ENCODE measurements at places on chromosomes 11 and 22.

GRCh38 chr22:43147821-43148220 lies 3.5 kb upstream of the TSPO start:
- no peak for DNase-seq

DNA sequence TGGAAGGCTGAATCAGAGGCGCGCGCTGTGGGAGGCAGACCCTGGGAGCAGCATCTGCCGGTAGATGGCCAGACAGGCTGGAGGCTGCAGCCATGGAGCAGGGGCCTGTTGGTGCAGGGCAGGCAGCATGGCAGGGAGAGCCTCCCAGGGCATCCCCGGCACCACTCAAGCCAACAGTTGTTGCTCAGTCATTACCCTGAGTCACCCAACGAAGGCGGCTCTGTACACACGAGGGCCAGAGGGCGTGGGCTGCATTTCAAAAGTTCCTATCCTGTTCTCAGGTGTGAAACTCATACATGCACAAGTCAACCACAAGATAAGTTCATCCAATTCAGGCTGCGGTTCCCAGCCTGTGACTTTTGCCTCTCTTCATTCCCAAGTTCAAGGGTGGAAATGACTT lies 2.6 kb downstream of the ANO1 start:
- DNase-seq: no peak

- no peak for DNase-seq
Measured at GRCh38 chr11:73752903-73753302, 8.0 kb downstream of the RAB6A start.

GRCh38 chr11:6206456-6207180 lies 1.3 kb downstream of the C11orf42 start:
- no peak for DNase-seq

DNA sequence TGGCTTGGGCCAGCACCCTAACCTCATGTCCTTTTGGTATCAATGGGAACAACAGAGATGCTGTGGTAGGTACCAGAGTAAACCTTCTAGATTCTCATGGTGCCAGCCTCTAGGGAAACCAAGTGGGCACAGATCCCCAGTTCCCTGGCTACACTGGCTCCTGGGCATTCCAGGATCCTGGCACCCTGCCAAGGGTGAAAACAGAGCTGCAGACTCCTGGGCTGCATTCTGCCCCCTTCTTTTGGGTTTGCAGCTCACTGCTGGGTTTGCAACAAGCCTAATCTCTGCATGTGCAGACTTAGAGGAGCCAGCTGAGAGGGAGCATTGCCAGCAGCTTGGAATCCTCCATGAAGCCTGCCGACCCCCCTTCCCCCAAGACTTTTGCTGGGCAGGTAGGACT lies 30.6 kb downstream of the PRDM11 start:
- DNase-seq: no peak

DNA sequence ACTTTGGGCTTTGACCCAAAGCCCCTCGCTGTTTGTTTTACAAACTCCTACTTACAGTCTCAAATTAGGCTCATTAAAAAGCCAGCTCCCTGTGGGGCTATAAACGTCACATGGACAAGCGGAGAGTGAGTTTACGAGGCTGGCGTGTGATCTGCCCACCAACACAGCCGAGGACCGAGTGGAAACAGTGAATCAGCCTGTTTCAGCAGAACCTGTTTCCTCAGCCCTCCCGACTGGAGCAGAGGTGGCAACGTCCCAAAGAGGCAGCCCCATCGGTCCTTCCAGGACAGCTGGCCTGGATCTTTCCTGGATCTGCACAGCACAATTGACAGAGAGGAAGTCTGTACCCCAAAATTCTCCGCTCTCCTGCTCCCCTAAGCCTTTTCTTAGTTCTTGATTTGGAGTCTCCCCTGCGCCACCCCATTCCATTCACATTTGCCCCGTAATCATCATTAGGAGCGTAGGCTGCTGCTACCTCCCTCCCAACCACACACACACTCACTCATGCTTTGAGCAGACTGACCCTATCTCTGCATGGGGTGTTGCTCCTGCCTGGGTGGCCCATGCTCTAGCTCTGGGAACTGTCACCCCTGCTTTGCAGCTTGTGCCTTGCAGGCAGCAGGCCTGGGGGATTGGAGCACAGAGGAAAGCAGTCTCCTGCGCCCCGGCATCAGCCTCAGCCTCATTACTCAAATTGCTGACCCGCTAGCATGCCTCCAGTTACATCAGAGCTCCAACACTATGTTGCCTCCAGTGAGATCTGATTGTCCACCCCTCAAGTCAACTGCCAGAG lies 117.8 kb downstream of the NAT10 start:
- DNase-seq: no peak

DNA sequence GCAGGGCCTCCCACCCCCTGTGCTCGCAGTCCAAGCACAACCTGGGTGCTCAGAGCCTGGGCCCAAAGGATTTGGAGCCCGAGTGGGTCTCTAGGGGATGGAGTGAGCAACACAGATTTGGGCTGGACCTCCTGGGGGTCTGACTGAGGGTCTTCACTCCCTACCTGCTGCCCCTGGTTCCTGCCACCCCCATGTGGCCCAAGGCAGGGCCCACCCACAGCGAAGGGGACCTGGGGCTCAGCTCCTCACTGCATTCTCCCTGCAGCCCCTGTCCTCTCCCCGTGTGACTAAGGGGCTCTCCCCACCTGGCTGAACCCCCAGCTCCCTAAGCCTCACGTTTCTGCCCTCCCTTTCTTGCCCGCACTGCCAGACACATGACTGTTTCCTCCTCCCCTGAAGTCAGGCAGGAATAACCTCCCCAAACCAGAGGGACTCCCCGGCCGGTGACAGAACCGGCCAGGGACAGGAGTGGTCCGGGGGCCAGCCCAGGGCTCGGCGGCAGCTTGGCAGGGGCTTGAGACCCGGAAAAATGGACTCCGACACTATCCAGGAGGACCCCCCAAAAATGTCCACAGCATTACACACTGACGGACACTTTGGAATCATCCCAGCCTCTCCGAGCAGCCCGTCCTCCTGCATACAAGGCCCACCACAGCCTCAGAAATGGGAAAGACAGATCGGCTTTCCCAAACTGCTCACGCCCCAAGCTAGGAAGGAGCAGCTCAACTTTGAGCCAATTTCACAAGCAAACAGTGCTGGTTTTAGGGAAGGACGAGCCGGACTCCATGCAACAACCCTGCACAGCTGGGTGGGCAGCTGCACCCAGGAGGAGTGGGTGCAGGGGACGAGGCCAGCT lies 57.8 kb downstream of the BRD1 start:
- no peak for DNase-seq

GRCh38 chr11:57499413-57499982 lies 16.0 kb downstream of the SLC43A1 start:
- peak; percentile 66 for DNase-seq

DNA sequence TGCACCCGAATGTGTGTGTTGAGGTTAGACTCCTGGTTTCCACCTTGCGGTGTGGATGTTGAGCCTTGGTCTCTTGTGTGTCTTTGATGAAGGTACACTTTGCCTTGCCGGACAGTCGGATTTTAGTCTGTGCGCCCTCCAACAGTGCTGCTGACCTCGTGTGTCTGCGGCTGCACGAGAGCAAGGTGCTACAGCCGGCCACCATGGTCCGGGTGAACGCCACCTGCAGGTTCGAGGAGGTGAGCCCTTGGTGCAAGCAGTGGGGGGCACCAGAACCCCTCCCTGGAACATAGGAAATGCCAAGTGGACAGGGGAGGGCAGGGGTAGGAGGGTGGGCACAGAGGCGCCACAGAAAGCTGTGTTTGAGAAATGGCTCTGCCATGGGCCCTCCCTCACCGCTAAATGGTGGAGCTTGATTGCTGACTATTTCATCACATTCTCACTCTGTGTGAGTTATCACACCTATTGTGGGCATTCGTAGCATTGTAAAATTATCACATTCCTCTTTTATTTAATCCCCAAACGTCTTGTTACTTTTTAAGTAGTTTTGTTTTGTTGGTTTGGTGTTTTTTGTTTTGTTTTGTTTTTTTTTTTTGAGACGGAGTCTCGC lies 26.4 kb upstream of the PANX2 start:
- no peak for DNase-seq

- no peak for DNase-seq
Measured at GRCh38 chr22:46087816-46088277, 62.5 kb upstream of the PPARA start.

DNA sequence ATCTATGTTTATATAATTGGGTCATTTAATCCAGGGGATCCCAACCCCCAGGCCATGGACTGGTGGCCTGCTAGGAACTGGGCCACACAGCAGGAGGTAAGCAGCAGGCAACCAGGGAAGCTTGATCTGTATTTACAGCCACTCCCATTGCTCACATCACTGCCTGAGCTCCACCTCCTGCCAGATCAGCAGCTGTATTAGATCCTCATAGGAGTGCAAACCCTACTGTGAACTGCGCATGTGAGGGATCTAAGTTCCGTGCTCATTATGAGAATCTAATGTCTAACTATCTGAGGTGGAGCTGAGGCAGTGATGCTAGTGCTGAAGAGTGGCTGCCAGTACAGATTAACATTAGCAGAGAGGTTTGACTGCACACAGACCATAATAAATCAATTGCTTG lies 32.8 kb downstream of the MS4A2 start:
- no peak for DNase-seq

- DNase-seq: no peak
Measured at GRCh38 chr11:34037016-34037415, 14.5 kb upstream of the CAPRIN1 start.

DNA sequence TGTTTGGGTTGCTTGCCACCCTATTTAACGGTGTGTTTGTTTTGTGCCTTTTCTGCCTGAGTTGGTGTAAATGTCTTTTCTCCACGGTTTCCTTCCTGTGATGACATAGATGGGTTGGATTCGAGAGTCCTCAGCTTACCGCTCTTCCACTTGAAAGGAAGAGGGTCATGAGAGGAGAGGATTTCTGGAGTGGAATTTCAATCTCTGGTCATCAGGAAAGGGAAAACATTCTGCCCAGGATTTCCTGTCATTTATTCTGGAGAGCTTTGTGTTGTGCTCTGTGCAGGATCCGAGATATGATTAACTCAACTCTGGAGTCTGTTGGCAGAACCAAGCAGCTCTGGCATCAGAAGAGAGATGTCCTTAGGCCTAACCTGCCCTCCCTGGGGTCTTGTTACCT lies 605.2 kb downstream of the NTM start:
- no peak for DNase-seq

DNA sequence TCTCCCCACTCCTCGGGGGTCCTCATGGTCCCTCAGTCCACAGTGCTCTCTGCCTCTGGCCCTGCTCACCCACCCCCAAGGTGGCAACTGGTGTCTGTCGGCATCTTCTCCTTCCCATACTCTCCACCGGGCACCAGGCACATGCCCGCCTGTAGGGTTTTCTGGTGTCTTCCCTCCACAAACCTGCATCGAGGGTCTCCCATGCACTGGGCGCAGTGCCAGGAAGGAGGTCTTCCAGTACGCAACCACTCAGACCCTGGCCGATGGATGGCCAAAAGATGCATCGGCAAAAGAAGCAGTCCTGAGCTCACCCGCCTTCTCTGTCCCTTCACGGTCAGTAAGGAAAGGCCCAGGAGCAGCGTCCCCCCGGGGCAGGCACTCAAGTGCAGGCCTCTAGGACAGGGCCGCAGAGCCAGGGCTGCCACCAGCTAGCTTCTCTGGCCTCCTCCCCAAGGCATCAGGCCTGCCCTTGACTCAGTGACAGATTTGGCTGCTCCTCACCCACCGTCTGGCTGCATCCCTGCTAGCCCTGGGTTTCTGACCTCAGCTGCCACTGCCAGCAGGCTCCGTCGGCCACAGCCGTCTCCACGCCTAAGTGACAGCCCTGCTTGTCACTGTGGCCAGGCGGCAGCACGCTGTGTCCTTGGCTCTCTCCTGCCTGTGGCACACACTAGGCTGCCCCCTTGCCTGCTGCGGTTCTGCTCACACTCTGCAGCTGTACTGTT lies 32.1 kb upstream of the IGSF9B start:
- peak; percentile 13 for DNase-seq

DNA sequence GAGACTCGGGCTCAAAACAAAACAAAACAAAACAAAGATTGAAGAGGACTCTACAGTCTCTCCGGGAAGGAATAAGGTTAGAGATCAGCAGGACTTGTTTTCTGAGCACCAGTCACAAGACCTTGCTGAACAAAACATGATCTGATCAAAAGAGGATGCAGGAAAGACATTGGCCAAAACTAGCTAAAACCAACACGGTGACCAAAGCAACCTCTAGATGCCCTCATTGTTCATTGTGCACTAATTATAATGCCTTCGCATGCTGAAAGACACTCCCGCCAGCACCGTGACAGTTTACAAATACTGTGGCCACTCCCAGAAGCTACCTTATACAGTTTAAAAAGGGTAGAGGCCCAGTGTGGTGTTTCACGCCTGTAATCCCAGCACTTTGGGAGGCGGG lies 15.7 kb upstream of the CHKA start:
- no peak for DNase-seq

DNA sequence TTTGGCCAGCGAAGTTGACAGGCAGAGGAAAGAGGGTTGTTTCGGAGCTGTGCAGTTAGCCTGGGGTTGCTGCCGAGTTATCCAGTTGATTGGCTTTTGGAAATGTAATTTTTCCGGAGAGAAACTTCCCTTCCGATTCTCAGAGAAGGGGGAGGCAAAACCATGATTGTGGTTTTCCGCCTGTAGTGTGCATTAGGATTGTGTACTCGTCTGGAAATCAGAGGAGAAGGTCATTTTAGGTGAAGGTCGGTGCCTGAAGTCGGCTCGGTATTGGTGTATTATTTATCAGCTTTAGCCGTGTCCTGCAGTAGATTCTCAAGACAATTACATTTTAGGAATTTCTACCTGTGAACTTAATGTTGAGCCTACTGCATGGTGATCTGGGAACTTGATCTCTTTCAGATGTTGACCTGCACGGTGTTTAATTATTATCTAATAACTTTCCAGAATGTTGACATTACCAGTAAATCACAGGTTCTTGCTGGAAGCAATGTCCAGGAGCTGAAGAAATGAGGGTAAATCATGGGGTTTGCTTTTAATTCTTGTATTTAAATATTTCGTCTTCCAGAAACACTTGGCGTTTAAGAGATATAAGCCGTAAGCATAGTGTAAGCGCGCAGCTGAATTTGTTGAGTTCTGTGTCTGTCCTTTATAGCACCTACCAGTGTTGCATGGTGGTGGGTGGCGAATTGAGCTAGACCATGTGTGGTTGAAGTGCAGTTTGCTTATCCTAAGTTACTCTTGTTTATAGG lies 1.3 kb downstream of the ARHGEF12 start:
- no peak for DNase-seq

GRCh38 chr11:120562806-120563425 lies 51.4 kb downstream of the GRIK4 start:
- no peak for DNase-seq

DNA sequence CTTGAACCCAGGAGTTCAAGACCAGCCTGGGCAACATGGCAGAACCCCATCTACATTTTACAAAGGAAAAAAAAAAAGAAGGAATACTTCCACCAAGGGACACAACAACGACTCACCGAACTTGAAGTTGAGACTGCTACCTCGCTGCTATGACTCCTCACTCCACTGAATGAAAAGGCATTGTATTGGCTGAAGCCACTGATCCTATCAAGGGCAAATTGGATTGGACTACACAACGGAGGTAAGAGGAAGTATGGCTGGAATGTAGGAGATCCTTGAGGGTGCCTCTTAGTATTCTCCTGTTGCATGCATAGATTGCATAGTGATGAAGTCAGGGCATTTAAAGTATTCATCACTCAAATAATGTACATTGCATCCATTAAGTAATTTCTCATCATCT lies 97.9 kb downstream of the CWF19L2 start:
- DNase-seq: no peak
